ENCODE measurements at places on chromosomes 3 and 15.

DNA sequence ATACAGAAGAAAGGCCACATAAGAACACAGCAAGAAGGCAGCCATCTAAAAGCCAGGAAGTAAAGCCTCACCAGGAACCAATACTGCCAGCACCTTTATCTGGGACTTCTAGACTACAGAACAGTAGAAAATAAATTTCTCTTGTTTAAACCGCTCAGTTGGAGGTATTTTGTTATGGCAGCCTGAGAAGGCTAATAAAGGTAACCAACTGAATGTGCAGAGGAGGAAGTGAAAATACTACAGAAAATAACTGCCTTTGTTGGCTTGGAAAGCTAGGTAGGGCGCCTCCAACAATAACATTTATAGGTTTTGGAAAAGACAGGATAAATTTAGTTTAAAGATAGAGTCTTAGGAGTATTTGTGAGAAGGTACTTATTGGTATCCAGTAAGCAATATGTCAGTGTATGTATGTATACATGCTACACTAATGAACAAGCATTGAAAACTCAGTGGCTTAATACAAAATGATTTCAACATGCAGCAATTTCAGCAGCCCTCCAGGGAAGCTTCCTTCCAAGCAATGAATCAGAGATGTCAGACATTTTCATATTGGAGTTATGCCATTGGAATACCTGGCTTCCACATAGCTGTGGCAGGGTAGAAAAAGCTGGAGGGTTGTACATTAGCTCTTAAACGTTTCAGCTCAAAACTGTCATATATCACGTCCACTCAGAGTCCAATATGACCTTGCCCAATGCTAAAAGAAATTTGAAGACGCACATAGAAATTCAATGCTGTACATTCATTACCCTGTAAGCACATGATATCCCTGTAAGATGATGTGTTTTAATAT lies 48.9 kb downstream of the ZBBX start:
- DNase-seq, result no peak

- no peak for DNase-seq
These were observed 2.6 kb upstream of the DAPK2 start for GRCh38 chr15:64048781-64049460.

GRCh38 chr3:159916052-159916451 lies 72.6 kb upstream of the IL12A start:
- DNase-seq, result no peak

DNA sequence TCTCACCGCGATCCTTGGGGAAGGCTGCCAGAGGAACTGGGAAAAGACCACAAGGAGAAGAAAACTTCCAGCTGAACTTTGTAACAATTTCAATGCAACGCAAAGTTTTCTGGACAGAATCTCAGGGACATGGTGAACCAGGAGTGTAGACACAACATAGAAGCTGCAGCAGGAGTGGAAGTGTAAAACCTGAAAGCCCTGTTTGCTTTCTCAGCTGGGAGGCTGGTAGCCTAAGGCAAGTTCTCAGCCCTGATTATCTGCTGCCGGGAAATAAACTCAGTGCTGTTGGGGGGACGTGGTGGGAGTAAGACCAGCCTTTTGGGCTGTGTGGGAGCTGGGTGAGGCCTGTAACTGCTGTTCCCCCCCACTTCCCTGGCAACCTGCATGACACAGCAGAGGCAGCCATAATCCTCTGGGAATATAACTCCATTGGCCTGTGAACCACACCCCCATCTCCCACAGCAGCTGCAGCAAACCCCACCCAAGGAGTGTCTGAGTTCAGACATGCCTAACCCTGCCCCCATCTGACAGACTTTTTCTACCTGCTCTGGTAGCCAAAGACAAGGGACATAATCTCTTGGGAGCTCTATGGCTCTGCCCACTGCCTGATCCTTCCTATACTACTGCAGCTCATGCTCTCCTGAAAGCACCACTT lies 106.7 kb downstream of the ZNF621 start:
- no peak for DNase-seq

DNA sequence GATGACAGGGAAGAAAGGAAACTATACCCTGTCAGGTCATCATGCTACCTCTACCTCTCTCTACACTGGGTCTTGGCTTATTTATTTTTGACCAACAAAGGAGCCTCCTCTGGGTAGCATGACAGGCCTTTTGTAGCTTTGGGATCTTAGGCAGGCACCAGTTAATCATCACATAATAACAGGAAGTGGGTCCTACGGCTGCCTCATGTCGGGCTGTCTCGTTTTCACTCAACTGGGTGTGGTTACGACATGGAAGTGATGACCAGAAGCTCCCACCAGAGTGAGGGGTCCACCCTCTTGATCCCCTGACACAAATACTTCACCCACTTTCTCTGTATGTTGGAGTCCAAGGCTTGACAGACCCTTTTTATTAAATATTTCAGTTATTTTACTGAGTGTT lies 105.3 kb downstream of the CD47 start:
- DNase-seq, result no peak

DNA sequence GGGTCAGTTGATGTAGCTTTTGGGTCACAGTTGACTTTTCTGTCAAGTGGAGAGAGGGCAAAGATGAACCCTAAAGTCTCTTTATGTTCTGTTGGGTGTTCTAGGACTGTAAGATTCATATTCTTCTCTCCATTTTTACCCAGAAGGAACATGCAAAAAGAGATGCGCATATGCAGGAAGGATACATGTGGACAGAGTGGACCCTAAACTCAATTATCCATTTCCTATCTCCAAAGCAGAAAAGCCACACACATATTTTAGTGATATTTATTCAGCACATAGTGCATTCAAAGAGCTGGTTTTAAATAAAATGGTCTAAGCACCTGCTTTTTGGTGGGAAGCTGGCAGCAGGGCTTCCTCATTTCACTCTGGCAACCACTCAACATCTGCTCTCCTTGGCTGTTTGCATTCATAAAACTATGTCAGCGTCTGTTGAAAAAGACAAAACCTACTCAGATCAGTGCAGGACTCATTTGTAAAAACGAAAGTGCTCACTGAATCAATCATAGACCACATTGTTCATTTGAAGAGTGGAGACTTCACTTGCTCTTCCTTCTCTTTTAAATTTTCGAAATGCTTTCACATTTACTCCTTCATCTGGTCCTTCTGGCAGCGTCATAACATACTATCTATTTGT lies 96.6 kb downstream of the SEMA6D start:
- no peak for DNase-seq

DNA sequence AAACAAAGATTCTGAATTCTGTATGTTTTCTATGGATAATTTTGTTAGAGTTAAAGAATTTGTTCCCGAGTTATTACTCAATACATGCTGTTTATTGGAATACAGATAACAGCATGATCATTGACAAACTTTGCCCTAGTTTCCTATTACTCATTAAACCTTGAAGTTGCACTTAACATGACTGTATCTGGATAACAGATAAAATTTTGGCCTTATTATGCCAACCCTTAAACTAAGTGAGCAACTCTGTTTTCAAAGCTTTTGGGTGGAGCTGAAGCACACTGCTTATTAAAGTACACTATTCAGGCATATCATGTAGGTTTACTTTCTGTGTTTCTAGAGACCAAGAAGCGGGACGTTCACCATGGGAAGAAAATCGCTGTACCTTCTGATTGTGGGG lies at the start of gene AADAC:
AADAC (plus strand) TSS at position 318 of the 400 bp plus-strand sequence; CDS start at position 365, 47 bp downstream.
- DNase-seq, result no peak

DNA sequence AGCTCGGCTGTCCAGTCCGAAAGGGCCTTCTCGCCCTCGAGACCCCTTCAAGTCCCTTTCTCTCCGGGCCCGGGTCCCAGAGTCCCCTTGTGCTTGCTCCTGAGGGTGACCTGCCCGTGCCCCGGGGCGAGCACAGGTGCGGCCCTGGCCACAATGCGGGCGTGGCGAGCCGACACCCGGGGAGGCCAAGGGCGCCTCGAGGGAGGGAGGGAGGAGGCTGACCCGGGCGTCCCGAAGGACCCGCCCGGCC lies 810 bp upstream of the MEF2A start:
- no peak for DNase-seq

- DNase-seq, result no peak
These were observed 65.4 kb upstream of the ITGA11 start for GRCh38 chr15:68497206-68497910.
